ENCODE measurements at places on chromosomes 2 and 18. TPM values are rescaled to one million over a fixed set of nuclear protein-coding genes. Genes with fewer than 3 reads are reported as not detected.

DNA sequence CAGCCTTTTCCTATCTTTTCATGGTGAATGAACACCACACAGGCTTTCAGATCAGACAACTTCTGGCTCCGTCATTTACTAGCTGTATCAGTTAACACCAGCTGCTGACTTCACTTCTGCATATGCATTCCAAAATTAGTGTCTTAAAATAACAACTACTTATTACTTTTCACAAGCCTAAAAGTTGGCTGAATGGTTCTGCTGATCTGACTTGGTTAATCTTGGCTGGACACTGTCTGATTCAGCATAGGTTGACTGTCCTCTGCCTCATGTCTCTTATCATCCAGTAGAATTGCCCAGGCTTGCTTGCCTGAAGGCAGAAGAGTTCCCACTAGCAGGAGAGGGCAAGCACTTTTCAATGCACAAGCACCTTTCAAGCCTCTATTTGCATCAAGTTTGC, 72.7 kb downstream of the MARCHF4 start:
- H3K27ac ChIP-seq: no peak overlapping the region
- no peaks in the 10 kb centered on the region for H3K27me3 ChIP-seq
- H3K36me3 ChIP-seq: no peaks in the 10 kb centered on the region
- DNase-seq: no peak

- DNase-seq: no peak
- no peaks in the 10 kb centered on the region for H3K36me3 ChIP-seq
- no peaks in the 10 kb centered on the region for H3K4me1 ChIP-seq
- no peak overlapping the region for H3K4me3 ChIP-seq
- no peak overlapping the region for H3K27ac ChIP-seq
- H3K27me3 ChIP-seq: no peaks in the 10 kb centered on the region
Observed at GRCh38 chr2:53127061-53127650, 640.4 kb upstream of the CHAC2 start.

DNA sequence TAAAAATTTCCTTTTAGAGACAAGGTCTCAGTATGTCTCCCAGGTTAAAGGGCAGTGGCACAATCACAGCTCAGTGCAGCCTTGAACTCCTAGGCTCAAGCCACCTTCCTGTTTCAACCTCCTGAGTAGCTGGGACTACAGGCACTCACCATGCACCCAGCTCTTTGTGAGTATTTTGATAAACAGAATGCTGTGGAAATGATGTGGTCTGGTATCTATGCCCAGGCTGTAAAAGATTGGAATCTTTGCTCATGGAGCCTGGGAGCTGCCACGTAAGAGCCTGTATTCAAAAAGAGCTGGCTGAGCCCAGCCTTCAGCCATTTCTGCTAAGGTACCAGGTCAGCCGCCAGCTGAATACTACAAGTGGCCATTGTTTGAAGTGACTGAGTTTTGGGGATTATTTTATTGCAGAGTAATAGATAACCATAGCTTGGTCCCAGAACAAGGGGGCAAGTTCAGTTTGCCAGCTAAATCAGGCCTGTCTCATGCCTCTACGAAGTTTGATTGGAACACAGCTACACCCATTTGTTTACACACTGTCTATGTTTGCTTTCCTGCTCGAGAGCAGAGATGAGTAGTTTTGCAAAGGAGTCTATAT, 21.3 kb upstream of the ARL5A start:
- no peak for DNase-seq
- H3K27me3 ChIP-seq: peaks cover 9% of the 10 kb centered on the region
- no peaks in the 10 kb centered on the region for H3K36me3 ChIP-seq
- no peak overlapping the region for H3K27ac ChIP-seq

DNA sequence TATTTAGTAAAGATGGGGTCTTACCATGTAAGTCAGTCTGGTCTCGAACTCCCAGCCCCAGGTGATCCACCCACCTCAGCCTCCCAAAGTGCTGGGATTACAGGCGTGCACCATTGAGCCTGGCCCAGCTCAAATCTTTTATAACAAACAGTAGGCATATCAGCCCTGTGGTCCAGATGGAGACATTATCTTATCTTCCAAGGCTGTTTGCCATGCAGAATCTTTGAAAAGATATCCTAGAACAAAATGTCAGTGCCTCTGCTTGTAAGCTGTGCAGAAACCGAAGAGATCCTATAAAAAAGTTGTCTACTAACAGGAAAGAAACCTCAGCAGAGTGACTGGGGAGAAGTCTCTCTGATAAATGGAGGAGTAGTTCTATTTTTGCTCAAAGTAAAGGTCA, 142.1 kb downstream of the PTH2R start:
- H3K4me3 ChIP-seq: no peak overlapping the region
- no peak overlapping the region for H3K27ac ChIP-seq
- DNase-seq: no peak
- no peaks in the 10 kb centered on the region for H3K4me1 ChIP-seq

- DNase-seq: no peak
- no peak overlapping the region for H3K27ac ChIP-seq
- no peak overlapping the region for H3K4me3 ChIP-seq
- H3K4me1 ChIP-seq: peaks cover 8% of the 10 kb centered on the region
Observed at GRCh38 chr2:180012523-180012922, 5.4 kb upstream of the CWC22 start.

GRCh38 chr2:119108186-119108585, 50.4 kb downstream of the C1QL2 start:
- no peak overlapping the region for H3K27ac ChIP-seq
- H3K4me1 ChIP-seq: no peaks in the 10 kb centered on the region
- H3K36me3 ChIP-seq: no peaks in the 10 kb centered on the region
- no peak for DNase-seq
- H3K27me3 ChIP-seq: no peaks in the 10 kb centered on the region

GRCh38 chr2:202196727-202197126, 41.7 kb downstream of the SUMO1 start:
- no peak for DNase-seq
- H3K4me3 ChIP-seq: no peak overlapping the region
- no peaks in the 10 kb centered on the region for H3K36me3 ChIP-seq
- peaks cover 2% of the 10 kb centered on the region for H3K4me1 ChIP-seq
- H3K27me3 ChIP-seq: peaks cover 19% of the 10 kb centered on the region

- no peaks in the 10 kb centered on the region for H3K36me3 ChIP-seq
- no peak overlapping the region for H3K27ac ChIP-seq
- no peak for DNase-seq
- peaks cover 65% of the 10 kb centered on the region for H3K27me3 ChIP-seq
Observed at GRCh38 chr2:86298411-86299390, 38.7 kb downstream of the REEP1 start.

GRCh38 chr2:217216982-217217381, 357.1 kb upstream of the TNP1 start:
- H3K27me3 ChIP-seq: peaks cover 35% of the 10 kb centered on the region
- no peak overlapping the region for H3K27ac ChIP-seq
- DNase-seq: no peak
- peaks cover 3% of the 10 kb centered on the region for H3K36me3 ChIP-seq
- no peak overlapping the region for H3K4me3 ChIP-seq
- H3K4me1 ChIP-seq: peaks cover 9% of the 10 kb centered on the region

- peaks cover 13% of the 10 kb centered on the region for H3K4me1 ChIP-seq
- H3K27ac ChIP-seq: no peak overlapping the region
- peaks cover 36% of the 10 kb centered on the region for H3K27me3 ChIP-seq
- no peak overlapping the region for H3K4me3 ChIP-seq
- H3K36me3 ChIP-seq: peaks cover 1% of the 10 kb centered on the region
Observed at GRCh38 chr18:484749-485464, 15.6 kb downstream of the COLEC12 start.

- peak overlapping the region; percentile 89 for H3K27ac ChIP-seq
- H3K4me1 ChIP-seq: peaks cover 33% of the 10 kb centered on the region
- H3K27me3 ChIP-seq: peaks cover 1% of the 10 kb centered on the region
- DNase-seq: no peak
- peaks cover 3% of the 10 kb centered on the region for H3K36me3 ChIP-seq
Observed at GRCh38 chr2:37870829-37871228, 54.3 kb upstream of the RMDN2 start.

Gene MTA3
- total RNA-seq: 23.6 TPM

Gene ATP6V1C2
- total RNA-seq: not detected

Gene ZNF638
- total RNA-seq: 105 TPM

Gene C2orf66
- 0.16 TPM for total RNA-seq

Gene DOK6
- not detected for total RNA-seq

All from activated CD8-positive, alpha-beta memory T cell treated with anti-CD3 and anti-CD28 coated beads, Interleukin-2, amount 10 ng/mL, durations not matched to agents 7 days and 5 days (primary cell).